Caco-2 (cell line): ENCODE measurements at places on chromosomes 12 and 14.

GRCh38 chr12:43349863-43350262 is 202.1 kb downstream of the ADAMTS20 start:
- DNase-seq, result no peak

GRCh38 chr12:79547735-79548609 is 142.8 kb downstream of the PAWR start:
- peak; percentile 69 for DNase-seq

- DNase-seq, result no peak
Measured at GRCh38 chr12:66140731-66141130, 10.2 kb upstream of the LLPH start.

DNA sequence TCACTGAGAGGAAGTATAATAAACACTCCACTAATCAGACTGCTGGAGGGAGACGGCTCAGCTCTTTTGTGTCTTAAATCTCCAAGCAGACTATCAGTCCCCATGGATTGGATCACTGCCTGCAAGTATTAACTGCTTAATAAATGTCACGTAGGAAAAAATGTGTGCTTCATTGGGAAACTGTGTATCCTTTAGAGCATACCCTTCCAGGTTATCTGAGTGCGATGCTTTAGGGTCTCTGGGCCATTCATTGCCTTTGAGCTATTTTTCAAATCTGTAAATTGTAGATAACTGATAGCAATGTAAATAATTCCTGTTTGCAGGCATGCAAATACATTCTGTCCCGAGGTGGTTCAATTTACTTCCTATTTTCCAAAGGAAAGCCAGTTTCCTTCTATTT is 45.0 kb upstream of the VASH1 start:
- DNase-seq, result no peak

DNA sequence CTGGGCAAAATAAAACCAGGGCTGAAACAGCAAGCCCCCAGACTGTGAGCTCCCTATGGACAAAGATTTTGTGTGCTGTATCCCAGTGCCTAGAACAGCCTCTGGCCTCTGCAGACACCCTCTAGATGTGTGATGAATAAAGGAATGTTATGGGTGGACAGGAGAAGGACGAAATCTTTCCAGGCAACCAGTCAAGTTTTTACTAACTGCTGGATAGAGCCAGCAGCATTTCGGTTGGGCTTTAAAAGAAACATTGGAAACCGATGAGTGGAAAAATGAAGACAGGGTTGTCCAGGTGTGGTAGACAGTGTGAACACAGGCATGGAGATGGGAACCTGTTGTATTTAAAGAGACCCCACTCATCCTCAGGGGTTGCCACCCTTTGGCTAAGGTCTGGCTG is 4.0 kb downstream of the CHGA start:
- no peak for DNase-seq

DNA sequence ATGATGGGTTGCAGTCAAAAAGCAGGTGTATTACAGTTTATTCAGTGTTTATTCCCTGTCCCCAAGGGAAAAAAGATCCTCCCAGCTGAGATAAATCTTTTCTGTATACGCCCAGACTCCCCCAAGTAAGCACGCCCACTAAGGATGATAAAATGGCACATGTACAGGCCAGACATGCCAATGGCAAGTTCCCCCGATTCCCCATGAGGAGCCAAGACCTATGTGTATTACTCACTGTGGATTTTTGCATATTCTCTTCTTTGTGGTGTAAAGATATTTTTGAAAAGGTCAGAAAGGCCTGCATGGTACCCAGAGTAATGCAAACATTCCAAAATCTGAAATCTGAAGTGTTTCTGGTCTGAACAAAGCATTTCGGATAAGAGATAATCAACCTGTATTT is 22.2 kb downstream of the NR2C1 start:
- no peak for DNase-seq

GRCh38 chr14:38311655-38312054 is 55.8 kb upstream of the CLEC14A start:
- no peak for DNase-seq

DNA sequence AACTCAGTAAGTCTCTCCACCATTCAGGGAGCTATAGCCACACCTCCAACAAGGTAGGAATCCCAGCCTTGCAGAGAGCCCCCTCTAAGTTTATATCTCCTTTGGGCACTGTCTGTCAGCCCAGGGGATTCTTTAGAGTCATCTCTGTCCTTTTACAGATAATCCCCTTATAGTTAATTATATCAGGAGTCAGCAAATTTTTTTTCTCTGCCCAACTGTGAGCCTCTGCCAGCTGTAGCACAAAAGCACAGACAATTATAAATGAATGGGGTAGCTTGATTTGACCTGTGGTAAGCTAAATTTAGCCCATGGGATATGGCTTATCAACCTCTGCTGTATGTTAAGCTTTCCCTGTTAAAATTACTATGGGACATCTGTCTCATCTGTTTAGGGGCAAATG is 8.3 kb downstream of the CEP128 start:
- DNase-seq, result no peak

- DNase-seq, result no peak
Measured at GRCh38 chr14:100291305-100292075, 14.8 kb downstream of the SLC25A29 start.

- DNase-seq, result no peak
Measured at GRCh38 chr12:3995306-3995705, 122.1 kb upstream of the PARP11 start.

- DNase-seq, result no peak
Measured at GRCh38 chr12:40726366-40726765, 34.1 kb downstream of the CNTN1 start.

GRCh38 chr12:18808221-18808620 is 70.3 kb downstream of the CAPZA3 start:
- no peak for DNase-seq

- DNase-seq, result no peak
Measured at GRCh38 chr12:7039403-7039802, 21.1 kb upstream of the C1S start.

DNA sequence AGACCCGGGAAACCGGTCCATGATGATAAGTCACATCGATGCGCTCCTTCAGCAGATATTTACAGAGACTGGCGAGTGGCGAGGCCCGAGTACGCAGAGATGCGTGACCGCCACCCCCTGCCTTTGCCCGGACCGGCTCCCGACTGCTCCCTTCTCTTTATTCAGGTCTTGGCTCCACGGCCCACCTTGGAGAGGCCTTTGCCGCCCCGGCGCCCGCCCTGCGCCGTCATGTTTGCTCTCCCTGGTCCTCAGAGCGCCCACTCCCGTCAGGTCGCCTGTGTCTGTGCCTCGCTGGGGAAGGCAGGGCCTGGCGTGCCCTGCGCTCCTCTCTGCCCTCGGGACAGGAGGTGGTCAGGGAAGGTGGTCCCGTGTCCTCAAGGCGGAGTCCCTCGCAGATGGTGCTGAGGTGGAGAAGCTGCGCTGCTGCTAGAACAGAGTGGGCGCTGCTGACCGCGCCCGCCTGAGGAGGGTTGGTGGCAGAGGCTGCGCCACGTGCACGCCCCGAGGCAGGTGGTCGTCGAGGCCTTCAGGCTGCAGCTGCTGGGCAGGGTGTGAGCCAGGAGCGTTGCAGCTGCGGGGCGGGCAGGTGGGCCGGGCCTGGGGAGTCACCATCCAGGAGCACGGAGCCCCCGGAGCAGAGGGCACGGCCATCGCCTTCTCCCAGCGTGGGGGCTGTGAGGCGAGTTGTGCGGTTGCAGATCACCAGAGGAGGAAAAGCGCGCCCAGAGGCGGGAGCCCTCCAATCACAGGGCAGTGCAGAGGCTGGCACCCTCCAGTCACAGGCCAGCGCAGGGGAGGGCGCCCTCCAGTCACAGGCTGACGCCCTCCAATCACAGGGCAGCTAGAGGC is 27.2 kb downstream of the DDX51 start:
- DNase-seq, result no peak

DNA sequence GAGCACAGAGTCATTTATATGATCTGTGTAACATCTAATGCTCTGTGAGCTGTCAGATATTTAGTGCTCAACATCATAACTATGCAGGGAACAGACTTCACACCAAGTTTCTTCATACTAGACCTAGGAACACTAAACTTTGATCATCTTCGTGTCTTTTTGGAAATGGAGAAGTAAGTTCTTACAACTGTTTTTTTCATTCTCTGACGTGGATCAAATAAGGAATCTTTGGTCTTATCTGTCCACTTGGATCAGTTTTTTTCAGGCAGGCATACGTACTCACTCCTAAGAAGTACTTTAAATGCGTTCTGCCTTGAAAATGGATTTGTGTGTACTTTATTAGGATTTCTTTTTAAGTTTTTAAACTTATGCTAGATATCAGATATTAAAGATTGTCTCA is 191.0 kb downstream of the FBXL14 start:
- DNase-seq, result no peak

DNA sequence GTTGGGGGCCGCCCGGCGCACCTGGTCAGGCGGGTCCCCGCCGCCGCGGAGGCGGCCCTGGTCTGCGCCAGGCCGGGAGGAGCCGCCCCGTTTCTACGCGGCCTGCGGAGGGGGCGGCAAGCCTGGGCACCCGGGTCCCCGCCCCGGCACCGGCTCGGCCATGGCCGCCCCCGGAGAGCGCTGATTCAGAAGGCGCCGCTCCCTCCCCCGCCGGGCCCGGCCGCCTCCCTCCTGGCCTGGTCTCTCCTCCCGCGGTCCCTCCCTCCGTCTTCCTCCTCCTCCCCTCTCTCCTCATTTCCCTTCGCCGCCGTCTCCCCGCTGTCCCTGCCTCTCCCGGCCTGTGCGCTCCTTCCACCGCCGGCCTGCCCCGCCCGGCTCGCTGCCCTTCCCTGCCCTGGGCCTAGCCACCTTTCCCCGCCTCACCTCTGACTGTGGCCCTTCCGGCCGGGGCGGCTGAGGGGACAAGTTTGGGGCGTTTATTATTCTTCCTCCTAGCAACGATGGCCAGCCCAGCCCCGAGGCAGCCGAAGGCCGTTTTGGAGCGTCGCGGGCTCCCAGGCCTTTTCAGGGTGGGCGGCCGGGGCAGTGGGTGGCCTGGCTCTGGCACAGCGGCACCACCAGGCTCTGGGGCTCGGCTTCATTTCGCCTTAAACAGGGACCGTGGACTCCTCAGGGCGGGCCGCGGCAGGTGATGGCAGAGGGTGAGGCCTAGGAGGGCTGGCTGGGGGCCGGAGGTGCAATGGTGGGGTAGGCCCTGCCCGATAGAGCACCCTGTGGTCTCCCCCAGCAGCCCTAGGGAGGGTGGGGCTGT is 768 bp downstream of the CEP170B start:
- DNase-seq, result peak; percentile 65

- no peak for DNase-seq
Measured at GRCh38 chr14:64201296-64201695, 92.9 kb downstream of the ESR2 start.

GRCh38 chr14:102103062-102103695 is 16.3 kb upstream of the HSP90AA1 start:
- DNase-seq, result no peak

DNA sequence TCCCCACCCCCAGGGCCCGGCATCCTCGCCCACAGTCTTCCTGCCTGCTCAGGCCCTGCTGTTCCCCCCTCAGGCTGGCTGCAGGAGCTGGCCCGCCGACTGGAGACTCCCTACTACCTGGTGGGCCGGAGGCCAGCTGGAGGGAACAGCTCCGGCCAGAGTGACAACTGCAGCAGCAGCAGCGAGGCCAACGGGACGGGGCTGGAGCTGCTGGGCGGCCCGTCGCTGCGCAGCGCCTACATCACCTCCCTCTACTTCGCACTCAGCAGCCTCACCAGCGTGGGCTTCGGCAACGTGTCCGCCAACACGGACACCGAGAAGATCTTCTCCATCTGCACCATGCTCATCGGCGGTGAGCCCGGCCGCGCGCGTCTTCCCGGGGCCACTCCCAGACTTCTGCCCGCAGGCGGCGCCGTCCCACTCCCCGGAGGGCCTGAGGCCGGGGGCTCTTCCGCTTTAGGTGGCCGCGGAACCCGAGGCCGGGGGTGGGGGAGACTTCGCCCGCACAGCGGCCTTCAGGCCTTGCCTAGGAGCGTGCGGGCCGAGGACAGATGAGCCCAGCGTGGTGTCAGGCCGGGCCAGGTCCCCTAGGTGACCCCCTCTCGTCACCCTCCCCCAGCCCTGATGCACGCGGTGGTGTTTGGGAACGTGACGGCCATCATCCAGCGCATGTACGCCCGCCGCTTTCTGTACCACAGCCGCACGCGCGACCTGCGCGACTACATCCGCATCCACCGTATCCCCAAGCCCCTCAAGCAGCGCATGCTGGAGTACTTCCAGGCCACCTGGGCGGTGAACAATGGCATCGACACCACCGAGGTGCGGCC is 10.2 kb downstream of the KCNH3 start:
- no peak for DNase-seq

DNA sequence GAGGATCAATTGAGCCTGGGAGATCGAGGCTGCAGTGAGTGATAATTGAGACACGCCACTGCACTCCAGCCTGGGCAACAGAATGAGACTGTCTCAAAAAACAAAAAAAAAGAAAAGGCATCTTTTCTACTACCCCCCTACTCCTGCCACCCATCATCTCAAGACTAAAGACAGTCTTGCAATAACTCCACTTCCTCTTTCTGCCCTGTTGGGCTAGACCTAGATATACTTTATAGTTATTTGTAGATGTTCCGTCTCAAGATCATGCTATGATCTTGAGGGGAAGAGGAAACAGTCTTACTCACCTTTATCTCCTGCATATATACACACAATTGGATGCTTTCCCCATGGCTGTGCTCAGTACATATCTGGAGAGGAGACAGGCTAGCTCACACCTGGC is 12.1 kb upstream of the ESPL1 start:
- no peak for DNase-seq

GRCh38 chr12:26283046-26283445 is 87.7 kb downstream of the SSPN start:
- no peak for DNase-seq

DNA sequence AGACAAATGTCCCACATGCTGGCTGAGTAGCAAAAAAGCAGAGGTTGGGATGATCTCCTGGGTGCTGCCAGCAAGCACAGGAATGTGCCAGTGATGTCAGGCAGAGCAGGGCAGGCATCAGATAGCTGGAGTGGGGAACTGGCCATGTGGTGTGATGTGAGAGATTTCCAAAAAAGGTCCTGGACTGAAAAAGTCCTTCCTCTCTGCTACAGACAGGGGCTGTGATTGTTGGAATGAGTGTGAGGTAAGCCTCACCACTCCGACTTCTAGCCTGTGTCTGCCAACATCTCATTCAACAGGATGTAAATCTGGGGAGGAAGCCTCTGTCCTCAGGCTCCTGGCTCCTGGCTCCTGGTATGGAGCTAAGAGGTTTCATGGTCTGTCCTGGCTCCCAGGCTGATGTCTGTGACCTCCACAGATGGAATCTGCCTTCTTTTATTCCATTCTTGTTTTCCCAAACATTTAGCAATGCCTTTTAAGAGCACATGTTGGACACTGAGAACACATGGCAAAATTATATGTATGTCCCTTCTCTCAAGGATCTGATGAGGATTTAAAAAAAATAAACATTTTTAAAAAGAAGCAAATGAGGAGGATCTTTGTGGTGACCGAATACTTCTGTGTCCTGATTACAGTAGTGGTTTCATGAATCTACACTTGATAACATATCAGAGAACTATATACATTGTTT is 50.1 kb upstream of the STK38L start:
- no peak for DNase-seq
